ENCODE measurements at places on chromosomes 5 and 9.

- DNase-seq, result no peak
- H3K4me3 ChIP-seq, result no peak overlapping the region
- H3K27me3 ChIP-seq, result no peaks in the 10 kb centered on the region
- no peaks in the 10 kb centered on the region for H3K4me1 ChIP-seq
- no peak overlapping the region for H3K27ac ChIP-seq
- H3K36me3 ChIP-seq, result no peaks in the 10 kb centered on the region
These were observed 61.4 kb upstream of the RUFY1 start for GRCh38 chr5:179488975-179489374.

DNA sequence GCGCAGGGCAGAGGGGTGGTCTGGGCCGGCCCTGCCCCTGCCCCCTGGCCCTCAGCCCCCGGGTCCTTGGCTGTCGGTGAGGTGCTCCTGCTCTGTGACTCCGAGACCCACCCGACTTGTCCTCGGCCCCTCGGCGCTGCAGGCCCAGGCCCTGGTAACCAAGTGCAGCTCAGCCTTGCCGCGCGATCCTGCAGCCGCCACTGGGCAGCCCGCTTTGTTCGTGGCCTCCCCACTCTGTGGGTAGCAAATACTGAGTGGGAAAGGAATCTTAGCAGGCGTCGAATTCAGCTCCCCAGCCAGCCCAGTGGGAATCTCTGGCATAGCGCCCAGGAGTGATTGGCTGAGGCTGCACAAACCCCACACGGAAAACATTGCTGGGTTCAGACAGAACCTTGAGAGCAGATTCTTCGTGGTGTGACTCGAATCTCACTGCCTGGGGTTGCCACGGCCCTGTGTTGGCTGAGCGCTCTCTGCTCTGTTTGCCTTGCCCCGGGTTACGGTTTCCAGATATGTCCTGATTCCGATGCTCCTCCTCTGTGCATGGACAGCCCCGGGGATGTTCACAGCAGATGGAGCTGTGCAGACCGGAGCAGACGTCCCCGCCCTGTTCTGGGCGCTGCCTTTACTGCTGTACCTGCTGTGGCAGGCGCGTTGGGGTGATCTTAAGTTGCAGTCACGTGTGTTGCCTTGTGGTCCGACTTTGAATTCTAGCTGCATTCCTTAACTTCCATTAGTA lies 13.4 kb upstream of the EXOC3 start:
- no peak overlapping the region for H3K4me3 ChIP-seq
- H3K4me1 ChIP-seq, result no peaks in the 10 kb centered on the region
- no peak overlapping the region for H3K27ac ChIP-seq
- H3K36me3 ChIP-seq, result no peaks in the 10 kb centered on the region
- H3K27me3 ChIP-seq, result no peaks in the 10 kb centered on the region

- H3K4me3 ChIP-seq, result no peak overlapping the region
- H3K27me3 ChIP-seq, result no peaks in the 10 kb centered on the region
- no peaks in the 10 kb centered on the region for H3K36me3 ChIP-seq
- H3K27ac ChIP-seq, result no peak overlapping the region
- no peak for DNase-seq
These were observed 78.4 kb upstream of the HTR4 start for GRCh38 chr5:148732692-148733091.

DNA sequence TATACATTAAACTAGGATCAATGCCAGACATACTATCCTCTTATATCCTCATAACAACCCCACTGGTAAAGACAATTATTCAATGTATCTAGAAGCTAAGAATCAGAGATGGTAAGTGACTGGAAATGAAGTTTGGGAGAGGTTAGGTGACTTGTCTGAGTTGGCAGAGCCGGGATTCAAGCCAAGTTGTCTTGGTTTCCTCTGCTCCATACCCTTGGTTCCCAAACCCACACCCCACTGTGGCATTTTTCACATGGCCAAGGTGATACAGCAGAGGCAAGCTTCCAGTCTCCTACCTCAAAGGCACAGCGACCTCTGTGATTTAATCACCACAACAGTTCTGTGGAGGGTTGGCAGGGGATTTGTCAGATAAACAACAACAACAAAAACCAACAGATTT lies 34.7 kb upstream of the ADRB2 start:
- H3K27me3 ChIP-seq, result no peaks in the 10 kb centered on the region
- DNase-seq, result no peak
- no peak overlapping the region for H3K4me3 ChIP-seq
- no peaks in the 10 kb centered on the region for H3K36me3 ChIP-seq
- no peaks in the 10 kb centered on the region for H3K4me1 ChIP-seq

DNA sequence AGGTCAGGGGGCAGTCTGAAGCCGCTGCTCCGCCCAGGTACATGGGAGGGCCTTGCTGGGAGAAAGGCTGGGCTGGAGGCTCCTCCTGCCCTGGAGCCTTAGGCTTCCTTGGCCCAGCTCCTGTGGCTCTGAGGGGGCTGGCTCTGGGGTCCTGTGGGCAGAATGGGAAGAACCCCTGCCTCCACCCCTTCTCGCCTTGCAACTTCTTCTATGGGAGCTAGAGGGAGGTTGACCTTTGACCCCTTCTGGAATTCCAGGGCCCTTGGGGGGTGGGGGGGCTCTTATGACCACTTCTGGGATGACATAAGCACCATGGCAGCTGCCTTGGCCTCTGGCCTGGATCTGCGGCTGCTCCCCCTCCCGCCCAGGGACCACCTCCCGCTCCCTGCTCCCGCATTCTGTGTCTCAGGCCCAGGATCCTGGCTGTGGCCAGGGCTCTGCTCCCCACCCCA lies 32.2 kb downstream of the IER5L start:
- H3K4me3 ChIP-seq, result no peak overlapping the region
- H3K27me3 ChIP-seq, result no peaks in the 10 kb centered on the region
- H3K36me3 ChIP-seq, result peaks cover 18% of the 10 kb centered on the region
- DNase-seq, result no peak
- H3K27ac ChIP-seq, result no peak overlapping the region

- no peak overlapping the region for H3K4me3 ChIP-seq
- DNase-seq, result no peak
- H3K27me3 ChIP-seq, result no peaks in the 10 kb centered on the region
These were observed 29.9 kb upstream of the UNC5A start for GRCh38 chr5:176780176-176781053.

DNA sequence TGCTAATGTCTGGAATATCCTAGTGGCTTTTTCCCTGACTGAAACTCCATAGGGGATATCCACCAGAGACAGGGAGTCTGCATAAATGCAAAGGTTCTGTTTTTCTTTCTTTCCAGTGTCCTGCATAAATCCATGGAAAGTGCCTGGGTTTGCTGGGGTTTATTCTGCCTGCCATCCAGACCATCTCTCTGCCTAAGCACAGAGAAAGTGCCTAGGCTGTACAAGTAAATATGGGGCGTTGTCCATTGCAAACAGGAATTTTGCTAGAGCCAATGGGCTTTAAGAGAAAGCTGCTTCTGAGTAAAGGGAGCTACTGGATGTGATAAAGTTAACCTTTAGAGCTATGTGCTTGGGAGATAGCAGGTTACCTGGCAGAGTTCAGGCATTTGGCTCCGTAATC lies 407.5 kb downstream of the AGTPBP1 start:
- no peaks in the 10 kb centered on the region for H3K36me3 ChIP-seq
- no peak overlapping the region for H3K27ac ChIP-seq
- no peaks in the 10 kb centered on the region for H3K4me1 ChIP-seq
- H3K27me3 ChIP-seq, result no peaks in the 10 kb centered on the region
- DNase-seq, result no peak

DNA sequence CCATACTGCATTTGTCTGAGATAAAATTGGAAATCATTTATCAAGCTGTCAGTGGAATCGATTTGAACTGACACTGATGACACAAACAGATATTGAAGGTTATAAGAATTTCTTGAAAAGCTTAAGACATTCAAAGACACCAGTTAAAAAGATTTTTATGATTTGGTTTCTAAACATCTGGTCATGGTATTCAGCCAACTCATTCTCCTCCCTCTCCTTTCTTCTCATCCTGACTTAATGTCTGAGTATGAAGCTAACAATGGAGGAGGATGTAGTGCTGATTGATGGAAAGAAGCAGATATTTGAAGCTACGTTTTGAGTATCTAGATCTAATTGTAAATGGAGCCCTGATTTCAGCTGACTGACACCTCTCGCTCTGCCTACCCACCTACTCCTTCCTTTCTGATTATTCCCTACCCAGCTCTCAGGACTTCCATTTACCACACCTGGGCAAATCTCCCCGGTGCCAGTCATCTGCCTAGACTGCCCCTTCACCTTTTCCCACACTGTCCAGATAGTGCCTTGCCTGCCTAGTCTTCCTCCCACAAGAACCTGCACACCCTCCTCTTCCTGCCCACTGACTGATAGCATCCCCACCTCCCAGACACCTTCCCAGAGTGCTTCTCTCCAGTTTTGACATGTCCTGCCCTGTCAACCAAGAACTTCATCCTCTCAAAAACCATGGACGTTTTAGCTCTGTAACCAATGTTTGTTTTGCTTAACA lies 20.7 kb upstream of the LIFR start:
- H3K27ac ChIP-seq, result no peak overlapping the region
- no peak overlapping the region for H3K4me3 ChIP-seq
- no peaks in the 10 kb centered on the region for H3K36me3 ChIP-seq
- no peak for DNase-seq
- H3K27me3 ChIP-seq, result no peaks in the 10 kb centered on the region

Measured in CD4-positive, alpha-beta memory T cell (primary cell).